ENCODE measurements at places on chromosomes 11 and 22.

- peak; percentile 39 for DNase-seq
Observed at GRCh38 chr11:102347462-102348370, 702 bp downstream of the BIRC2 start.

GRCh38 chr11:76236092-76236999 is 30.0 kb upstream of the WNT11 start:
- no peak for DNase-seq

DNA sequence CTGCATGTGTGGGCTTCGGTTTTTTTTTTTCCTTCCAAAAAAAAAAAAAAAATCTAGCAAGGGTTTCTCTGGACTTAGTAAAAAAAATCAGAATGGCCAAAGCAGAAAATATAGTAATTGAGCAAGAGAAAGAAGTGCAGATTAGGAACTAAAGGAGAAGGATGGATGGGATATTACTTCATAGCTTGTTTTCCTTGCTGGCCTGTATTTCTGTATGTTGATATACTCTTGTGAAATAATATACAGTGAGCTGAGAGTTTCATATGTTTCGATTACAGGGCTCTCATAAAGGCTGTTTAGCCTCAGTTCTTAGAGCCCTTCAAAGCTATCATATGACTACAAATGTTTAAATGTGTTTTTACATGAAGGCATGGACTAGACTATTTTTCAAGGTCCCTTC is 34.3 kb upstream of the NFRKB start:
- DNase-seq: no peak

DNA sequence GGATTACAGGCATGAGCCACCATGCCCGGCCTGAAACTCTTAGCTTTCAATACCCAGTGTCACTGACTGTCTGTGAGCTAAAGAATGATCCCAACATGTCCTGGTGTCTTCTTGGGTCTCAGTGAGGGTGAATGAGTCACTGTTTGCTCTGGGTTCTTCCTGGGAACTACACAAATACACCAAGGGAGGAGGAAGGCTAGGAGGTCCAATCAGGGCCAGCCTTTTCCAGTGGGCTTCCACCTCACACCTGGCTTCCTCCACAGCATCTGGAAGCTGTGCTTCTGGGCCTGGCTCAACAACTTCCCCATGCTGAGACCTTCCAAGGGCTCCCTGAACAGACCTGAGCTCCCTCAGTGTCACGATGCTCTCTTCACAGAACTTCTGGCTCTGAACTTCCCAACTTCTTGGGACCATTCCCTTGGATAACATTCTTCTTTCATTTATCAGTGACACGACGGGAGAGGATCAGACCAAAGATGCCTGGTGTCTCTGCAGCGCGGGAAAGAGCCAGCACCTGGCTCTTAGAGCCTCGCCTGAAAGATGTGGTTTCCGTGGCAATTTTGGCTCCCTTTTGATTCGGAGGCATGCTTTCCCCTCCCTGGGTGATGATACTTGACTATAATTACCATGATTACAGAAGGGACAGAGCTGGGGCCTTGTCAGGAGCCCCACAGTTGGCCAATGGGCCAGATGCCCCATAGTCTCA is 22.3 kb upstream of the CHRM4 start:
- peak; percentile 35 for DNase-seq

GRCh38 chr11:1381793-1382425 is 7.8 kb upstream of the BRSK2 start:
- no peak for DNase-seq

DNA sequence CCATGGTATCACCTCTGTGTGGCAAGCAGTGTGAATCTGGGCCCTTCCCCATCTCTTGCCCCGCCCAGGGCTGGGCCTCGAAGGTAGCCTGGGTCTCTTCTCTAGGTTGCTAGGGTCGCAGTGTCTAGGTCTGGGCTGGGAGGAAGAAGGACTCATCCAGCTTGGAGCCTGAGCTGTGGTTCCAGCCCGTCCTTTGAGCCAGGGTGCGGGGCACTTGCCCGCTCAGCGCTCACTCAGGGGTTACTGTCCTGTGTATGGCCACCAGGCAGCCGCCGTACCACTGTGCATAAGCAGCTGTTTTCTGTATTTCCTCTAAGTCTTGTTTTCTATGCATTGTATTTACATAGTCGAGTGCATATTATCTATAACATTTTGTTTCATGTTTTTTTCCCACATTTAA is 160.9 kb downstream of the TBC1D22A start:
- DNase-seq: no peak

DNA sequence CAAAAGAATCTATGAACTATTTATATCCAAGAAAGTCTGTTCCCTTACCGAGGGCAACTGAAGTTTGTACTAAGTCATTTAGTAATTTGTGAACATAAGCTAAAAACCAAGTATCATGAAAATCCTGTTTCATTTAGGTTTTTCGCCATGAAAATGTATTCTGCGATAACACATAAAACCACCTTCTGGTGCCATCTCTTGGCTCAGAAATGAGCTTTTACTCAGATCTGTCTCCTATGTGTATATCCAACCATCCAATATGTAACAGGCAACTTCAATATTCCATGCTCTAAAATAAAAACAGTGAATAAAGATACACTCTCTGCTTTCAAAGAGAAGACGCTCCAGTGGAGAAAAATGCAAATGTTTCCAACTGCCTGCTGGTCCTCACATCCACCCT is 118.1 kb upstream of the BID start:
- DNase-seq: no peak

DNA sequence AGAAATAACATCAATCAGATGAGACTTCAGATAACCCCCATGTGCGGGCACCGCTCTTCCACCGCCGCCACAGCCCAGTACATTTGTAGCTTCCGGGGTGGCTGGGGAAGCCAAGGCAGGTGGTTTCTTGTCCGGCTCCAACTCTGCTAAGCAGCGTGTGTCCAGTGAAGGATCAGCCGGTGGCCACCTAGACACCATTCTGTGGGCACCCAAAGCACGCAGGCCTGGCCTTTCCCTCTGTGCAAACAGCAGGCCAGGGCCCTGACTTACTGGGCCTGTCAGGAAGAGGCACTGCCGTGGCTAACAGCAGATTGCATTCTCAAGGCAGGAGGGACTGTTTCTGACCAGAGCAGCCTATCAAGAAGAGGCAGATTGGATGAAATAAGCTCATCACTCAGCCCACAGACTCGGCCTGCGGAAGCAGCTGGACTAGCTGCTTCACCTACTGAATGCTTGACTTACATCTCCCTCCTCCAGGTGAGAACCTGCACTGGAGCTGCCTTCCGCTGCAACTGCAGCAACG is 74.8 kb downstream of the ETS1 start:
- DNase-seq: peak; percentile 67

GRCh38 chr11:19555266-19555665 is 157.4 kb upstream of the NAV2 start:
- no peak for DNase-seq

DNA sequence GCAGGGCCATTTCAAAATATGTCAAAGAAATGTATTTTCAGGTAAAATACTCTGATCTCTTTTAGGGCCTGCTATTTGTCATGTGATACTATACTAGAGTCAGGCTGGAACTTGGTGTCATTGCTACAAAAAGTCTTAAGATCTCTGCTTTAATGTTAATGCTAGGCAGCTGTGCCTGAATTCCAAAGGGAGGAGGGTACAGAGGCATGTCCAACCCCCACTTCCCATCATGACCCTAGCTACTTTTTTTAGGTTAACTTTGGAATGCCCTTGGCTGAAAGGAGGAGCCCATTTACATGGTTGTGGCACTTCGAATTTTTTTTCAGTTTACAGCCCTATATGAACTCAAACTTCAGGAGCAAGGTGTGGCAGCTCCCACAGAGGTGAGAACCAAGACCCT is 58.1 kb downstream of the OSBP2 start:
- no peak for DNase-seq

- DNase-seq: no peak
Observed at GRCh38 chr11:34601085-34601444, 19.8 kb upstream of the EHF start.

- no peak for DNase-seq
Observed at GRCh38 chr11:108663154-108663877, 1.6 kb upstream of the DDX10 start.

DNA sequence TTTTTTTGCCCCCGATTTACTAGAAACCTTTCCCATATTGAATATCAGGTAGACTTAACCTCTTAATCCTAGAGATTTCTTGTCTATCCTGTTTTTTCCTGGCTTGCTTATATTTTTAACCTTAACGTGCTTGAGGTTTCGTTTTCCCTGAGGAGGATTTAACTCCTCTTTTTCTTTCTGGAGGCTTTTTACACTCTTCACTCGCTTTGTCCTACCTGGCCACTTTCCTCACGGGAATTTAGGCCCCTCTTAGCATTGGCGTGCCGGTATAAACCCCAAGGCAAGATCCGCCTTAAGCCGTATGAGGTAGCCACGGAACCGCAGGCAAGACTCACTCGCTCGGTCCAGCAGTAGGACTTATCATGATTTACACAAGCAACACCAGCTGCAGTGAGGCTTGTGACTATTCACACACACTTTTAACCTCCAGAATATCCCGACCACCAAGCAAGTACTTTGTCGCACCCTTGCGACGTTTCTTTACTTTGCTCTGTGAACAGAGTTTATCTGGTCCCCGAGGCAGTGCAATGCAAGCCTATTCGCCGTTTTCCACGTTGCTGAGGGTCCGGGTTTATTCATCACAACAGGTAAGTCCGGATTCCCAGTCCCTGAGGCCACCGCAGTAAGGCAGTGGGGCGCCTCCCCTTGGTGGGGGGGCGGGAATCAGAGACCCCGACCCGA is 20.6 kb upstream of the ALDH3B2 start:
- no peak for DNase-seq

DNA sequence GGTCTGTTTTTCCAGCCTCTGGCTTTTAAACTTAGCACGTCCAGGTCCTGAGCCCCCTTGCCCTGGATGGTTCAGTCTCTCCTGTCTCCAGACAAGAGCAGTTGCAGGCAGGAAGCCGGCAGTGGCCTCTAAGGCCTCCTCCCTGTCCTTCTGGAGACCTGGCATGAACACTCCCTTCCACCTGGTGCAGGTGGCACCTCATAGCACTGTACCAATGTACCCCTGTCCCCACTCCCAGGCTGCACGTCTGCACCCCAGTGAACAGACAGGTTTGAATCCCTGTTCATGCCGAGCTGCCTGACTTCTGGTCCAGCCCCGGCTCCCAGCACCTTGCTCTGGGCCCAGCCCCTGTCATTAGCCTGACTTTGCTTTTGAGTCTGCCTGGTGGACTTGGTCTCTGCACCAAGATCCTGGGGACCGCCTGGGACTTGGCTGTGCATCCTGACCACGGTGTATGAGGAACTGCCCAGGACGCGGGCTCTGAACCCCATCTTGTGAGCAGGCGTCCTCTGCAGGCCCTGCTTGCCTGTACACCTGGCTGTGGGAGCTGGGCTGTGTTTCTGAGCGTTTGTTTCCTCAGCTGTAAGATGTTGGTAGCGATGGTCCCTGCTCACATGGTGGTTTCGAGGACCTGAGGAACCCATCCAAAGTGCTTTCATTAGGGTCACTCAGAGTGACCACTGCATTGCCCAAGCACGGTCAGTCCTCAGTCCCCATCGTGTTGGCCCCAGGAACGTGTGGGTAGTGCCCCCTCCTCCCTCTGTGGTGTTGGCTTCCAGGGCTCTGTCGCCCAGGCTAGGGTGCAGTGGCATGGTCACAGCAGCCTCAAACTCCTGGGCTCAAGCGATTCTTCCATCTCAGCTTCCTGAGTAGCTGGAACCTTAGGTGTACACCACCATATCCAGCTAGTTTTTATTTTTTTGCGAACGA is 75.0 kb upstream of the SHANK2 start:
- no peak for DNase-seq

GRCh38 chr22:32518381-32518780 is 43.8 kb downstream of the FBXO7 start:
- no peak for DNase-seq
